Stimulated activated naive CD8-positive, alpha-beta T cell treated with anti-CD3 and anti-CD28 coated beads, Interleukin-15, Interleukin-2, amounts not matched to agents 100 U/mL and 50 U/mL, for 24 hours (primary cell): ENCODE measurements at places on chromosomes 12 and 14.
A peak's percentile ranks its signal among the peaks of the same experiment; 100 is the strongest.

DNA sequence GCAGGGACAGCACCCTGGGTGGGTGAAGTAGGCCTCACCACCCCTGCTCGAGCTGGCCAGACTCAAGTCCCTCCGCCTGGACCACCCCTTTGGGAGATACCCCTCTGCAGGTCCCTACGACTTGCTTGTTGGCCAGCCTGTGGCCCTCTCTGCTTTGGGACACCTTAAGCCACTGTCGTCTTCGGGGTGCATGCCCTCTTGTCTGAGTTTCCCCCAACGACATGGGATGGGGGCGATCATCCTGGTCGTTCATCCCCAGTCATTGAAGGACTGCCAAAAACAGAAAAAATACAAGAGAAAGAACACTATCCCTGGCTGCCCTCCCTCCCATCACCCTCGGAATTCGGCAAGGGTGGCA lies 151.1 kb downstream of the DPF3 start:
- DNase-seq: no peak

GRCh38 chr12:96510306-96510764 lies 21.0 kb downstream of the CFAP54 start:
- DNase-seq: no peak

DNA sequence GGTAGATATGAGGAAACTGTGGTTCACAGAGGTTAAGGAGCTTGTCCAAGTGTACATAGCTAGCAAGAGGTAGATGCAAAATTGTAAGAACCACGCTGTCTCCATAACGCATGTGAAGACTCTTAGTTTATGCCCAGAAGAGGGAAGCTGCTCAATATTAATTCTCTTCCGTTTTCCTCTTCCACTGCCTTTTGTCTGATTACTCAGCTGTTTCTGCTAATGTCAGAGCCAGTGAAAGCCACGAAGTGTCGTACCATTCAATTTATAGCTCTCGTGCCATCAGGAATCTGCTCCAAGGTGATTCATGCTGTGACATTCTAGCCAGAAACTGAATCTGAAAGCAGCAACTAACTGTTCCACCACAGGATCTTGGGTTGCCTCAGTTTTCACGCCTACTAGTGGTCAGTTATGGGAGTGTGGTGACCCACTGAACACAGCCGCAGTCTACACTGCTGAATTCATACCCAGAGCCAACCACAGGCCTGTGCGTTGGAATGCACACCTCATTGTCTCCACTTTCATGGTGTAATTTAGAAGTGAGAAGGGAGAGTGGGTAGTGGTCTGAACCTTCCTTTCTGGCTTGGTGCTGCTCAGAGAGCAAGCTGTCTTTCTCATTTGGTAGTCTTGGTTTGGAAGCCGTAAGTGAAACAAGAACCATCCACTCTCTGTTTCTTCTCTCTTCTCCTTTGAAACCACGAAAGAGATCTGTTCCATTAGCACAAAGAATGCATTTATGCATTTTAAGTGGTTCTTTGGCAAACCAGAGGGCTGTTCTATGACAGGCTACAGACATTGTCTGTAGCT lies 74.2 kb upstream of the NAP1L1 start:
- peak; percentile 81 for DNase-seq

- DNase-seq: no peak
Observed at GRCh38 chr12:45089411-45090075, 38.6 kb upstream of the DBX2 start.

- peak; percentile 39 for DNase-seq
Observed at GRCh38 chr12:77324763-77325468, 259.5 kb upstream of the E2F7 start.

GRCh38 chr12:114851981-114852380 lies 168.0 kb upstream of the TBX3 start:
- DNase-seq: no peak

- DNase-seq: no peak
Observed at GRCh38 chr14:103444837-103445524, 59.8 kb downstream of the MARK3 start.

DNA sequence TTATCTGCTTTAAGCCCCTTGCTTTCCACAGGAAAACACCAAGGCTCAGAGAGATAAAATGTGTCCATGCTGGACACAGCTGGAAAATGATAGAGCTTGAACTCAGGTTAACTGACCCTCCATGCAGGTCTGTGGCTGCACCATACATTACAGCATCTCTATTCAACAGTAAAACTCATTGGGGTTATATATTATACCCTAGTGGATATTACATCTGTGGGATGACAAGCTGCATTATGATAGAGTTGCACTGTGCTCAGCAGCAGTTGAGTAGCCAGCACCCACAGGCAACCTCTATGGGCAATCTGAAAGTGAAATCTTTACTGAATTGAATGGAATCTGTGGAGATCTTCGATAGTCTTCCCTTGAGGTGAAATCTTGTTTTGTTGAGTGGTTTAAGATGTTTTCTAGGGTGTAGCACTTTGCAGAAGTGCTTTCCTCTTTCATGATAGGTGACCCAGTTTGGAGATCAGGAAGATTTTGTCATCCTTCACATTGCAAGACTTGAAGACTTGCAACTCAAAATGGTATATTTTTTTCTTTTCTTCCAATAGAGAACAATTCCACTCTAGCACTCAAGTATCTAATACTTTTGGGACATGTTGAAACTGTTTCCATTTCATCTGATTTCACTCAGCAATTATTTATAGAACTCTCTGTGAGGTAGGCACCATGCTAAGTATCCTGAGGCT lies 389.2 kb downstream of the RAD51B start:
- DNase-seq: no peak

DNA sequence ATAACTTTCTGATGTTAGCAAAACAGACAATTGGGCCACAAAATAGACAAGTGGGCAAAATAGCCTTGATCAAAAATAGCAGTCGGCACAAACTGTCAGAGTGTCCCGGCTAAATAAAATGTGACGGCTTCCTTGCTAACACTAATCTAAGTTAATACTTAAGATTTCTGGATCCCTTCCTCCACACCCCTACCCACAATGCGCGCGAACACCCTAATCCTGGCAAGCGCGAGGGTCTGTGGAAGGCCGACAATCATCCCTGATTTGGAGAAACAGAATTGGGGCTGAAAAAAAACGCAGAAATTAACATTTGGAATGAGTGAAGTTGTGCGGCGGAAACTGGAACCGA lies 489 bp downstream of the CEP290 start:
- no peak for DNase-seq

- peak; percentile 55 for DNase-seq
Observed at GRCh38 chr14:91947475-91948184, at the start of gene FBLN5. Gene FBLN5 (minus strand): TSS chr14:91947694. CDS start chr14:91947229, 465 bp downstream.

DNA sequence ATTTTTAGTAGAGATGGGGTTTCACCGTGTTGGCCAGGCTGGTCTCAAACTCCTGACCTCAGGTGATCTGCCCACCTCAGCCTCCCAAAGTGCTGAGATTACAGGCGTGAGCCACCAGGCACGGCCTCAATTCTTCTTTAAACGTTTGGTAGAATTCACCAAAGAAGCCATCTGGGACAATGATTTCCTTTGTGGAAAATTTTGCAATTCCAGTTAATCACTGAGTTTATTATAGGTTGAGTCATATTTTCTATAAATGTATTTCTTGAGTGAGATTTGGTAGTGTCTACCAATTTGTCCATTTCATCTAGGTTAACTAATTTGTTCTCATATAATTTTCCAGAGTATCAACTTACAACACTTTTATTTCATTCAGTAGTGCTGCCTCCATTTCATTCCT lies 683.9 kb upstream of the TMEM132C start:
- DNase-seq: no peak

DNA sequence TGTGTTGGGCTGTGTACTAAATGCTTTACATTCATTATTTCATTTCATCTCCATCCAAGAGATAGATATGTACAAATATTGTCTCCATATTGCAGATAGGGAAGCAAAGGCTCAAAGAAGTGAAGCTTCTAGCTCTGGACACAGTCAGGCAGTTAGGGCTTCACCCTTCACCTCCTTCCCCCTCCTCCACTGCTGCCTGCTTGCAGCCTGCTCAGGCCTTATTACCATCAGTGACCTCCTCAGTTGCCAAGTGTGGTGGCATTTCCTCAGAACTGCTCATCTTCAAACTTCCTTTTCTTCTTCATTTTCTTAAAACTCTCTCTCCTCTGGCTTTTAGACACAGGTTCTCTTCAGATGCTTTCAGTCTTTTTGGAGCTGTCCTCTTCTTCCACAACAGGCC lies 4.7 kb upstream of the GPATCH2L start:
- no peak for DNase-seq

DNA sequence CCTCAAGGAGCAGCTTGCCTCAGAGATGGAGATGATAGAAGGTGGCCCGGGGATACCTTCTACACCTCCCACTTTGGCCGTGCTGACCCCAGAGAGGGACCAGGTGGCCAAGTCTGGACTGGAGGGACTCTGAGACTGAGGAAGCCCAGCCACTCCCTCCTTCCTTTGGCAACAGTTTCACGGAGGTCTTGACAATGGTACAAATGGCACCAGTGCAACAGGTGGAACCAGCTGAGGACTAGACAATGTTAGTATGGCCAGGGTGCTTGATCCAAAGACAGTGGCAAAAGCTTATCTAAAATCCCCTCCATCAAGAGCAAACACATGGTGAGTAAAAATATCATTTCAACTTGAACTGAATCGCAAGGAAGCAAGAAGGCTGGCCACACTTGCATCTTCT lies 117.4 kb downstream of the FOXN3 start:
- DNase-seq: no peak

GRCh38 chr12:1633459-1633858 lies 4.4 kb downstream of the WNT5B start:
- no peak for DNase-seq

DNA sequence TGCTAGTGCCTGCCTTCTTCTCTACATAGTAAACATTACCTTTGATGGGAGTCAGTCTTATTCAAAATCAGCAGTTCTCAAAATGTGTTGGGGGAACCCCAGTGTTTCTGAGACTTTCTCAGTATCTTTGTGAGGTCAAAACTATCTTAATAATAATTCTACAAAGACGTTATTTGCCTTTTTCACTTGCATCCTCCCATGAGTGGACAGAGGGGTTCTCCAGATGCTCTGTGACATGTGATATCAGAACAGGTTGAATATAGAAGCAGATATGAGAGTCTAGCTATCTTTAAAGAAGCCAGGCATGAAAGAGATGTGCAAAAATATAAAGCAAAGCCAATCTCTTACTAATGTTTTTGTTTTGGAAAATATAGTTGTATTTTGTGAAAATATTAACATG lies 144.7 kb downstream of the KTN1 start:
- DNase-seq: no peak

DNA sequence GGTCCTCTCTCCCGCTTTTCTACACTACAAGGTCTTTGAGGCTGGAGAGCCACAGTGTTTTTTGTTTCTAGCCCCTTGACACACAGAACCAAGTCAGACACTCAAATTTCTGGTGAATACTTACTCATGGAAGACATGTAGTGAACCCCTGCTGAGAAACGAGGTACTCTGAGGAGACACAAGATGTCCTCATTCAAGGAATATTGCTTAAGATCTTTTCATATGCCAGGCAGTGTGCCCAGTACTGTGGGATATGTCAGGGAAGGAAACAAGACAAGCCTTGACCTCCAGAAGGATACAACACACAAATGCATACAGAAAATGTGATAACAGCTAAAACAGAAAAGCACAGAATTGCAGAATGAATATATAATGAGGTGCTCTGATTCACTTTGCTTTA lies 75.9 kb downstream of the TMTC1 start:
- DNase-seq: no peak

- no peak for DNase-seq
Observed at GRCh38 chr14:99850709-99851108, 57.5 kb downstream of the EML1 start.

- DNase-seq: no peak
Observed at GRCh38 chr12:42284157-42284556, 41.7 kb downstream of the ZCRB1 start.

DNA sequence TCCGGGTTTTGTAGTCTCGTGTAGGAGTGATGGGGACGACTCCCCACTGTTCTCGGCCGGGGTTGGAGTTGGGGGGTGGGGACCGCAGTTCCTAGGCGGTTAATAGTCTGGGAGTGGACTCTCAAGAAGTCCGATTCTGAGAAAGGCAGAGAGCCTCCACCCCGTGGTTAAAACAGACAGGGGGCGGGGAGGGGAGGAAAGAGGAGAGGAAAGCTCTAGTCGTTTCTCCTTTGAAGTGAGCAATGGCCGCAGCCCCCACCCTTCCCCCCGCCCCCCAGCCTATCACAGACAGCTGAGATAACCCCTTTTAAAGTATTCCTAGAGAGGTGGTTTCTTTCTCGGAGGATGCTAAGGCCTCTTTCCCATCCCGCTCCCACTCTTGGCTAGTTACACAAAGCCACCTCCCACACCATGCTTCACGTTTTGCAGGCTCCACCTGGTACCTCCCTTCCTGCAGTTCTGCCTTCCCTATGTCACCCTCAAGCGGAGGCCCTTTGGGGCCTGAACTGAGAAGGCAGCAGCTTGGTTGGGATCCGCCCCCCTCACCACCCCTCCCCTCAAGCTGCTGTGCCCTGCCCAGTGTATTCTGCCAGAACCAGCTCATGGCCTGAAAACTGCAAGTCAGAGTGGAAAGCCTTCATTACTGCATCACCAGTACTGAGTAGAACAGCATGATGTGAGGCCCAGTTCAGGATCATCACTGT lies 853 bp downstream of the USP5 start:
- DNase-seq: peak; percentile 72

DNA sequence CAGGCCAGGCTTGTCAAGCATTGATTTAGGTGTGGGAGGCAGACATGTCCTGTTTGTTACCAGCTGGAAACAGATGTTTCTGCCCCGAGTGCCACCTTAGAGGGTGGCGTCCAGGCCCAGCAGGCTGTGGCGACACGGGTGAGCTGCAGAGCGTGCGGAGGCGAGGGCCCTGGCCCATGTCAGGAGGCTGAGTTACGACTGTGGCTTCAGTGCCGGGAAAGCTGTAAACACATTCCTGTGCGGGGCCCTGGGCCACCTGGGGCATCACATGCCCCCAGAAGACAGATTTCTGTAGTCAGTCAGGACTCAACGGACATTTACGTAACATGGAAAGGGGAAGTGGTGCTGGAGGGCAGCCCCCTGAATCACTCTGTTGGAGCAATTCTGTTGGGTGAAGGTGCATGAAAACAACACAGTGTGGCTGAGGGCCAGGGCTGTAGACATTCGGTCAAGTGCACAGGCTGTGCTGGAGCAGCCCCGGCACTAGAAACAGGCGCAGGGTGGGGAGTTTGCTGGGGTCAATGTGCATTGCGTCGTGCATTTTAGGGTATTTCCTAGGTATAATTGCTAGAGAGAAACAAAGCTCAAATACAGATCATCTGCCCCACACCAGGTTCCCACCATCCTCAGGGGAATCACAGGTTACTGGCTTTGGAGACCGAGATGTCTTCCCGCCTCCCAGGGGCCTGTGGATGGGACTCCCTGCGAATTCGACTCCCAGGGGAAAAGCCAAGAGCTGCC lies 291.8 kb downstream of the TMEM121 start:
- peak; percentile 35 for DNase-seq

- no peak for DNase-seq
Observed at GRCh38 chr12:132329720-132330548, 545 bp upstream of the GALNT9 start.

DNA sequence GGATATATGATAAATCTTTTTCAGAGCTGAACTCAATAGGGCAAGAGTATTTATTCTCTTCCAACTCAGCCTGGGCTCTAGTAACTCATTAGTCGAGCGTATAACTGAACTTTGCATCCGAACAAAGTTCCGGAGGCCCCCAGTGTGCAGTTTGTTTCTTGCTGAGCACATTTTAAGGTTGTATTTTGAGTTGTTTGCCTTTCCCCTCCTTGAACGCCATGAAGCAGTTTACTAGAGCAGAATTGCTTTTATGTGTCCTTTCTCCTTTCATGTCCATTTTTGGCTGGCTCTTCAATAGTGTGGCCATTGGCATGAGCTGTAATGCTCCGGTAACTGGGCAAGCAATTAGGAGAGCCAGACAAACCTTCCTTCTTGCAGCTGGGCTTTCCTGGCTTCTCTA lies 105.3 kb downstream of the WIF1 start:
- DNase-seq: no peak

GRCh38 chr12:80720516-80720915 lies 3.8 kb downstream of the MYF5 start:
- no peak for DNase-seq
